ENCODE measurements at places on chromosomes 7 and 10.

- DNase-seq = no peak
Measured at GRCh38 chr7:94261067-94261466, 133.6 kb upstream of the COL1A2 start.

DNA sequence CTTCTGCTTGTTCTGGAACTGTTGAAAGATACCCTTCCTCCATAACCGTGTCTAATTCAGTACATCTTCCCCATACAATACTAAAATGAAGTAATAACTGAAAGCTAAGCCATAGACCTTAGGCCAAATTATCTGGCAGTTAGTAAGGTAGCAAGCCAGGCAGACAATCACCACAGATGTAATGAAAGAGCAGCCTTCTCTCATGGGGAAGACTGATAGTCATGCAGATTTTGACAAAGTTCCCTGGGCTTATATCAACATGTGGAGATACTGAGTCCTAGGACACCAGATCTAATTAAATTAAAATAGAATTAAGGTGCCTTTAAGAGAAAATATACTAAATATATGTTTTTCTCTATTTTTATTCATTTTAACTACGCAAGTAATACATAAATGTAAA, 61.5 kb downstream of the PON1 start:
- DNase-seq = no peak

GRCh38 chr10:131750973-131751826, 149.6 kb upstream of the PPP2R2D start:
- no peak for DNase-seq

DNA sequence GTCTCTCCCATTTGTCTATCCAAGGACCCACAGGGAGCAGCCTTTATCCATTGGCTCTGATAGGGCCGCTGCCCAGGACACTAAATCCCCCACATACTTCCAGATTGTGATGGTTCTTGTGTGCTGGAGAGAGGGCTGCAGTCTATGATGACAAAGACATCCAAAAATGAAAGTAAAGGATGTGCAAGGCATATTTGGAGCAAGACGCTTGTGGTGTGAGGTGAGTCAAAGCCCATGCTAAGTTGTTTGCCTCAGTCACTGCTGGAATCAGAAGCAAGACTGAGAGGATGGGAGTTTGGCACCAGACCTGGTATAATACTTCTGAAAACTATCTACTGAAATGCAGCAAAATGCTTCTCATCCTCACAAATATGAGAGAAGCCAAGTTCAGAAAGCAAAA, 22.7 kb downstream of the ZNF22 start:
- DNase-seq = no peak

DNA sequence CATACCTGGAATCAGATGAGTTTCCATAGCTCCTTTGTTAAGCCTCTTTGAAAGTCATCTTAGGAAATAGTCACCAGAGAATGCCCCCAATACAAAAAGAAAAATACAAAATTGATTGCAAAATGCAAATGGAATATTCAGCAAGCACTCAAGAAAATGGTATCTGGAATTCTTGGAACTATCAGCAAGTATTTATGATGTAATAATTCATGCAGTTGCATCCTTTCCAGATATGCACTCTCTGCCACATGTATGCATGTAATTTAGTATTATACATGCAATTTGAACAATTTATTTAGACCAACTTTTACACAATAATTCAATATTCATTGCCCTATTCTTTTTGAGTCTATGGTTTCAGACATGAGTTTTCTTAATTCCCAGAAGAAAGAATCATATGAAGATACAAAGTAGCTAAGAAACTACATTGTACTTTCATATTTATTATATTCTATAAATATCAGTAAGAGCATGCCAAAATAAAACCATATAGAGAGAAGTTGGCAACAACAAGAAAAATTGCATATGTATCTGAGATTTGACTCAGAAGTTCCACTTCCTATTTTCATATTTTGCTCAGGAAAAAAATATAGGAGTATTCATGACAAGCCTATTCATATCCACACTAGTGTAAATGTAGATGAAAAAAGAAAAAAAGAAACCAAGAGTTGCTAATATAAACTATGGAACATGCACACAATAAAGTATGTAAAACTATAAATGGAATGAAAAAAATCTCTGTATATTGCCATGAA, 338.5 kb downstream of the SEMA3D start:
- DNase-seq = no peak

DNA sequence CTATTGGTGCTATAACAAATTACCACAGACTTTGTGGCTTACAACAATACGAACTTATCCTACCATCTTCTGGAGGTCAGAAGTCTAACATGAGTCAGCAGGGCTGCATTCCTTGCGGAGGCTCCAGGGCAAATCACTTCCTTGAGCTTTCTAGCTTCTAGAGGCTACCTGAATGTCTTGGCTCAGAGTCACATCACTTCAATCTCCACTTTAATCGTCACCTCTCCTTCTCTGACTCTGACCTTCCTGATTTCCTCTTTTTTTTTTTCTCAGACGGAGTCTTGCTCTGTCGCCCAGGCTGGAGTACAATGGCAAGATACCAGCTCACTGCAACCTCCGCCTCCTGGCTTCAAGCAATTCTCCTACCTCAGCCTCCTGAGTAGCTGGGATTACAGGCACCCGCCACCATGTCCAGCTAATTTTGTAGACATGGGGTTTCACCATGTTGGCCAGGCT, 44.6 kb upstream of the ANAPC16 start:
- no peak for DNase-seq
